ENCODE measurements at places on chromosomes 2 and 18. TPM values are rescaled to one million over a fixed set of nuclear protein-coding genes. Genes with fewer than 3 reads are reported as not detected.

DNA sequence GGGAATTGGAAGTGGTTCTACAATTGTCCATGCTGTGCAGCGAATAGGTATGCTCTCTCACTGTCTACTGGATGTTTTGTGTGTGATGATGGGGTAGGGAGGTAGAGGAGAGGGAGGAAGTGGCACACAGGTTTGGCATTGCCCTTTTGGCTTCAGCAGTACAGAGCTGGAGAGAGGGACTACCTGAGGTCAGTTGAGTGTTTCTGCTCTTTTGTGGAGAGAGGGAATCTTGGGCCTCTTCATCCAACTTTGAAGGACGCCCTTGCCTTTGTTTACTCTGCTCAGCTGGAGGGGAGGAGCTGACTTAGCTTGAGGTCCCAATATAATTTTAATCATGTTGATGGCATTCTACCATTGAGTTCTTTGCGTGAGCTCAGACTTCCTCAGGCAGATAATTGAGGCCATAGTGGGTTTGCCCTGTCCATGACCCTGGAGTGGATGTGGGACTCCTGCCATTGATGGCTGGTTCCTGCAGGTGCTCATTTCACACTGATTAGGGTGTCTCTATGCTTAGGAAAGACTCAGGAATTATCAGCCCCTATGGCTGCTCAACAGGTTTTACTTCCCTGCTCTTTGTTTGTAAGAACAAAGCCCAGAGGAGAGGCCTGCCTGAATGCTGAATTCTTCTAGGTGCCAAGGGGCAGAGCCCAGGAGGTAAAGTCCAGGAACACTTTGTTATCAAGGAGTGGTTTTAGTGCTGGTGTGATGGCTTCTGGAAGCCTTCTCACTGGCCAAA is 7.2 kb downstream of the RPIA start:
- peaks cover 4% of the 10 kb centered on the region for H3K4me1 ChIP-seq
- no peak overlapping the region for H3K27ac ChIP-seq
- H3K4me3 ChIP-seq: no peak overlapping the region
- H3K27me3 ChIP-seq: no peaks in the 10 kb centered on the region
- DNase-seq: no peak

GRCh38 chr2:186422226-186422625 is 63.8 kb upstream of the ZC3H15 start:
- H3K36me3 ChIP-seq: no peaks in the 10 kb centered on the region
- peak; percentile 87 for DNase-seq
- no peak overlapping the region for H3K4me3 ChIP-seq
- no peak overlapping the region for H3K27ac ChIP-seq
- no peaks in the 10 kb centered on the region for H3K4me1 ChIP-seq

Gene KLHL14
- not detected for polyA plus RNA-seq

Gene KIAA2012
- polyA plus RNA-seq: 0.16 TPM

DNA sequence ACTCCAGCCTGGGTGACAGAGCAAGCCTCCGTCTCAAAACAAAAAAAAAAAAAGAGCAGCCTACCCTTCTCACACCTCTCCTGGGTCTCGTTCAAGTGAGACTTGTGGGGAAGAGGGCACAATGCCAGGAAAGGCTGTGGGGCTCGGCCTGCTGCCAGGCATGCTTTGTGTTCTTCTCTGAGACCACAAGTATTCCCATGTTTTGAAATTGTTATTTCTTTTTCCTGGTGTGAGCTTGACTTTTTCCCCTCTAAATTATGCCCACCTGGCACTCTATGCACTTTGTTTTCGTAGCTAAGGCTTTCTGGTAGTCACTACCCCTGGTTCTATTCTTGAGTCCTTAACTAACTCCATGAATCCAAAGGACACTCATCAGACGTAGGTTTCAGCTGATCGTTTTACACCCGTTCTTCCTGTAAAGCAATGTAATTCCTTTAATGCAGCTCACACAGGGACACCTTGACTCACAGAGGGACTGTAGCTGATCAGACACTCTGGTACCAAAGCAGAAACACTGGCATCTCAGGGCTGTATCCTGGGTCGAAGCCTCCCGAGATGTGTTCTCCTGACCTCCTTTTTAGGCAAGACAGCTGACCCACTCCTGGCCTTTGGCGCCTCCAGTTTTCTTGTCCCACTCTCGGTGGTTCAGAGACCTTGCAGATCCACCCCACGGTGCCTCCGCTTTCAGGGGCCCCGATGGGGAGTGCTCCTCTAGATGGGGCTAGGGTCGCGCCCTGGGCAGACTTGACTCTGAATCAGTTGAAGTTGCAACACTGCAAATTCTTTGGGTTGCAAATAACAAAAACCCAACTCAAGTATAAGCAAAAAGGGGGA is 193.3 kb upstream of the AGAP1 start:
- no peak overlapping the region for H3K27ac ChIP-seq
- no peak for DNase-seq
- no peak overlapping the region for H3K4me3 ChIP-seq
- no peaks in the 10 kb centered on the region for H3K36me3 ChIP-seq
- H3K27me3 ChIP-seq: no peaks in the 10 kb centered on the region
- no peaks in the 10 kb centered on the region for H3K4me1 ChIP-seq

- DNase-seq: no peak
- no peak overlapping the region for H3K27ac ChIP-seq
- no peaks in the 10 kb centered on the region for H3K4me1 ChIP-seq
- H3K36me3 ChIP-seq: no peaks in the 10 kb centered on the region
- H3K27me3 ChIP-seq: no peaks in the 10 kb centered on the region
These were observed 67.3 kb downstream of the B3GNT2 start for GRCh38 chr2:62263076-62263715.

- DNase-seq: no peak
- no peak overlapping the region for H3K4me3 ChIP-seq
- H3K36me3 ChIP-seq: no peaks in the 10 kb centered on the region
- peaks cover 36% of the 10 kb centered on the region for H3K4me1 ChIP-seq
- H3K27me3 ChIP-seq: peaks cover 21% of the 10 kb centered on the region
These were observed 1.2 kb downstream of the LRP2 start for GRCh38 chr2:169360984-169361705.

DNA sequence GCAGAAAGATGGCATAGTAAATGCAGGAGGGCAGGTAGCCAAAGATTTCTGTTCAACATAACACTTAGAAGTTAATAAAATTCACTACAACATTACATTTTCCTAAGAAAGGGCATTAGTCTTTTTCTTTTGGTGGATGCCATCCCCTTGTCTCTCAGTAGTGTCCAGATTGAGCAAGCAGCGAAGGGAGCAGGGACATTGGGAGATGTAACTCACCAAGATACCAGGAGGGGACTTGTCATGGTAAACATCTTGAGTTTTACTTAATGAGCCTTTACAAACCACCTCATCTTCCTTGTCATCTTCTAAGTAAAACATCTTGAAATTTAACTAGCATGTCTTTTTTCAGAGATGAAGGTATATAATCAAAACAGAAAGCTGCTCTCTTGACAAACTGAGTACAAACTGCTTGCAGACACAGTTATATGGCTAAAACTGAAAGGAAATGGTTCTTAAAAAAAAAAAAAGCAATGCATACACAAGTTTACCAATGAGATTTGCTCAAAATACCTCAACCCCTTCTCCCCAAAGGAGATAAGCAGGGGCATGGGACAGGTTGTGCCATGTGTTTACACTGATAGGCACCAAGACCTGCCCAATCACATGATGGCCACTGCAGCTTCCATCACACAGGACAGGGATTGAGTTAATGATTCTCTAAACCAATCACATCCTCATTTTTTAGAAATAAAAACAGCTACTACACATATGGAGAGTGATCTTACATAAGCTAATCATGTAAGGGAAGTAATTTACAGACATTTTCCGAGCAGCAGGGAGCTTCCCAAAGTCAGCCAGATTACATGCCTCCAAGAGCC is 30.3 kb downstream of the LPIN2 start:
- peaks cover 63% of the 10 kb centered on the region for H3K4me1 ChIP-seq
- H3K27ac ChIP-seq: no peak overlapping the region
- no peak for DNase-seq

Gene EIF5B
- polyA plus RNA-seq: 71.3 TPM

- no peak for DNase-seq
- H3K4me3 ChIP-seq: no peak overlapping the region
- H3K36me3 ChIP-seq: no peaks in the 10 kb centered on the region
- no peaks in the 10 kb centered on the region for H3K4me1 ChIP-seq
- H3K27me3 ChIP-seq: no peaks in the 10 kb centered on the region
These were observed 15.4 kb downstream of the BCL11A start for GRCh38 chr2:60538101-60538500.

Gene RNF125
- 2.5 TPM for polyA plus RNA-seq

DNA sequence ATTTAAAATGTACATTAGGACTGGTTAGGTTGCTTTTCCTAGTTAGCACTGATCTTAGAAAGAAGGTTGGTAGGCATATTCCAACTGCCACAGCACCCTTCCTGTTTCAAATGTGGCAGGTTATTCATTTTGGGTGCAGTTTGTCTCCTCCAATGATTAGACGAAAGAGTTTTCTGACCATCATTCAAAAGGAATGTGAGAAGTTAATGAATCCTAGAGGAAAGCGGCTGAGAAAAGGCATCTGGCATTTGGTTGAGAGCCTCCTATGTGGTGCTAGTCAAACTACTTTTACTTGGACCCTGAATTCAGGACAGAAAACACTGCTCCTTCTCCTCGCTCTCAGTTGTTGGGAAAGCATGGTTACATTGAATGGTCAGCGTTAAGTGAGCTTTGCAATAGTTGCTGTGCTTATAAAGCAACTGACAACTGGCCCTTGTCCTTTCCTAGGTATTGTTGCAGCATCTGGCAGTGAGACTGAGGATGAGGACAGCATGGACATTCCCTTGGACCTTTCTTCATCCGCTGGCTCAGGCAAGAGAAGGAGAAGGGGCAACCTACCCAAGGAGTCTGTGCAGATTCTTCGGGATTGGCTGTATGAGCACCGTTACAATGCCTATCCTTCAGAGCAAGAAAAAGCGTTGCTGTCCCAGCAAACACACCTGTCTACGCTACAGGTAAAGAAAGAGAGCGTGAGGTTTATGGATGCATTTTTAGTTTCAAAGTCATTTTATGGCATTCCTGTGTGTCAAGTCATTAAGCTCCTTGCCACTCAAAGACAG is 6.1 kb downstream of the TGIF1 start:
- H3K36me3 ChIP-seq: no peaks in the 10 kb centered on the region
- H3K4me1 ChIP-seq: peaks cover 11% of the 10 kb centered on the region
- no peak overlapping the region for H3K4me3 ChIP-seq
- no peak for DNase-seq
- no peaks in the 10 kb centered on the region for H3K27me3 ChIP-seq

GRCh38 chr2:56687169-56687568 is 503.4 kb downstream of the CCDC85A start:
- no peaks in the 10 kb centered on the region for H3K4me1 ChIP-seq
- H3K27ac ChIP-seq: no peak overlapping the region
- H3K36me3 ChIP-seq: no peaks in the 10 kb centered on the region
- H3K27me3 ChIP-seq: no peaks in the 10 kb centered on the region
- no peak overlapping the region for H3K4me3 ChIP-seq

Measured in adrenal gland (tissue), 19 donors.